ENCODE measurements at places on chromosomes 16 and 17. TPM values are rescaled to one million over a fixed set of nuclear protein-coding genes. Genes with fewer than 3 reads are reported as not detected.

The DLX3 gene
- not detected for total RNA-seq

The CCL2 gene
- total RNA-seq, result 6.1 TPM

The DLG4 gene
- 5.0 TPM for total RNA-seq

The TBX2 gene
- total RNA-seq, result 8.7 TPM

The TMEM98 gene
- 5.6 TPM for total RNA-seq

The ASPA gene
- total RNA-seq, result 4.8 TPM

The ZNF469 gene
- total RNA-seq, result 0.56 TPM

The RTN4RL1 gene
- total RNA-seq, result 0.75 TPM

Data from psoas muscle (tissue), 8 donors.